ENCODE measurements at places on chromosomes 1 and 21.

DNA sequence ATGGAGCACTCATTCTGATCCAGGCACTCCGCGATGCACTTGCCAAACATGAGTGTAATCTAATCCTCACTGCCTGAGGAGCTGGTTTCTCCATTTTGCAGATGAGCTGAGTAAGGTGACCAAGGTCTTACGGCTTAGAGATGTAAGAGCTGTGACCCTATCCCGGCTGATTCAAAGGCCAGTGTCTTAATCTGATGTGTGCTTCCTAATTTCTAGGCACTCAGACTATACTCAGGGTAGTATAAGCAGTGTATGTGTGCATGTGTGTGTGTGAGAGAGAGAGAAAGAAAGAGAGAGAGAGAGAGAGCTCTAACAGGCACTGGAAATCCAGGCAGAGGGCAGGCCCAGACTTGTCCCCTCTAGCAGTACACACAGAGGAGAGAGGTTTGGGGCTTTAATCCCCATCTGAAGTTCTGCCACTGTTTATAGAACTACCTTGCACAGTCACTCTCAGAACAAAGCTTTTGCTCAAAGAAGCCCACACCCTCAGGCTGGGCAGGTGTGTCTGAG, 188.2 kb downstream of the ZBTB18 start:
- DNase-seq: no peak

- no peak for DNase-seq
Measured at GRCh38 chr1:161226759-161227158, 899 bp downstream of the TOMM40L start.

- DNase-seq: no peak
Measured at GRCh38 chr1:155051342-155051776, 243 bp downstream of the ADAM15 start.

DNA sequence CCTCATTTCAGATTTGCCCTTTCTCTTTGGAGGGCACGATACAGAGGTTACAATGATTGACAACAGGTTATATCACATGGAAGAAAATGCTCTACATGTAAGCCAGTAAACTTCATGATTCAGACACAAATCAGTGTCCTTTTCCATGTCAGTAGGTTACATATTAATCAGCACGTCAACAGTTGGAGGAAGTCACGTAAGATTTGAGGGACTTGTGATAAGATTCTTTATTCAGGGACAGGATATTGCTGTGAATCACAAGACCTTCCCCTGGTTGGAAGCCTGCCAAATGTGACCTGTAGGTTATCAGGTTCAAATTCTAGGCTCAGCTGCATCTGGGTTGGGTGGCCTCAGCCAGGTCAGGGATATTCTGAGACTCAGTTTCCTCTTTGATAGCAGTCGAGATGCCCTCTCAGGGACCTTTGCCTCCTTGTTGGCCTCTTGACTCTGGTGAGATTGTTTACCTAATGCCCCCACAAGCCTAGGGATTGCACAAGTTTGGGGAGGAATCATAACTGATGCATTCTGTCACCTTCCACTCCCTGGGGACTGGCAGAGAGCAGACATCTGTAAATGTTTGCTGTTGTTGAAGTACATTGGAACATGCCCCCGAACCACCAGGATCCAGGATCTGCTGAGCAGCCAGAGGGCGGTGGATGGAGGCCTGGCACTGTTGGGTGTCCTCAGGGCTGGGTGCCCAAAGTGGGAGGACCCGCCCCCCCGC, 31.9 kb downstream of the SERINC2 start:
- no peak for DNase-seq

- no peak for DNase-seq
Measured at GRCh38 chr1:243217349-243217748, 37.7 kb downstream of the CEP170 start.

GRCh38 chr1:191099696-191100095, 622.0 kb upstream of the BRINP3 start:
- no peak for DNase-seq

GRCh38 chr1:43904660-43905551, 28.7 kb upstream of the ARTN start:
- no peak for DNase-seq

DNA sequence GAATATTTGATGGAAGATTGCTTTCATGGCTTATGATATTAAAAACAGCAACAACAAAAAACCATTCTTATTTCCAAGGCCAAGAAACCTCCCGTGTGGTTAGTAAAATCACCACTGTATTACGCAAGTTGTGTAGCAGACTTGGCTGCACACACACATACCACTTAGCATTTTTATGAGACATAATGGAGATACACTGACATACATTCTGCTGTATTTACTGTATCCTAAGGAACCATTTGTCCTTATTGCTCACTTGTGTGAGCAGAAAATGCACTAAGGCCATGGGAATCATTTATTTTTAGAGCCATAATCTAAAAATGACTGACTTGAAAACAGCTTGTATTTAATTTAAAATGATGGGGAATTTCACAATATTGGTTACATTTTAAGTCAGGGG, 584 bp upstream of the C1orf141 start:
- no peak for DNase-seq

DNA sequence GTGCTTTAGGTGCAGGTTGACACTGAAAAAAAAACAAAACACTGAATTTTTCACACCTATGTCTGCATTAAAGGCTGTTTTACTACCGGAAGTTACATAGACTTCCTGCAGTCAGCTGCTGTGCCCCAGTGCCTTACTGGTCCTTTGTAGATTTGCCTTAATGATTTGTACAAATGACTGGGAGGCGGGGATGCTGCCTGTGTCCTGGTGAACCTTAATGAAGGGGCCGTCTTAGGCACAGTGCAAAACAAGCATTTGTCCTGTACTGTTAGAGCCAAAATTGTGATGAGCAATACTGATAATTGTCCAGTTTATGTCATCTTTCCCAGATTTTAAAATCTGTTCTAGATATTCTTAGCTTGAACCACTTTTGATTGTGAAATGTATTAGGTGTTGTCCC, 90.9 kb upstream of the PGD start:
- no peak for DNase-seq

- DNase-seq: no peak
Measured at GRCh38 chr1:153921803-153922075, 1.0 kb downstream of the GATAD2B start.

GRCh38 chr1:93623436-93623835, 58.2 kb downstream of the BCAR3 start:
- no peak for DNase-seq

GRCh38 chr1:56627019-56627635, 18.0 kb upstream of the PRKAA2 start:
- no peak for DNase-seq

DNA sequence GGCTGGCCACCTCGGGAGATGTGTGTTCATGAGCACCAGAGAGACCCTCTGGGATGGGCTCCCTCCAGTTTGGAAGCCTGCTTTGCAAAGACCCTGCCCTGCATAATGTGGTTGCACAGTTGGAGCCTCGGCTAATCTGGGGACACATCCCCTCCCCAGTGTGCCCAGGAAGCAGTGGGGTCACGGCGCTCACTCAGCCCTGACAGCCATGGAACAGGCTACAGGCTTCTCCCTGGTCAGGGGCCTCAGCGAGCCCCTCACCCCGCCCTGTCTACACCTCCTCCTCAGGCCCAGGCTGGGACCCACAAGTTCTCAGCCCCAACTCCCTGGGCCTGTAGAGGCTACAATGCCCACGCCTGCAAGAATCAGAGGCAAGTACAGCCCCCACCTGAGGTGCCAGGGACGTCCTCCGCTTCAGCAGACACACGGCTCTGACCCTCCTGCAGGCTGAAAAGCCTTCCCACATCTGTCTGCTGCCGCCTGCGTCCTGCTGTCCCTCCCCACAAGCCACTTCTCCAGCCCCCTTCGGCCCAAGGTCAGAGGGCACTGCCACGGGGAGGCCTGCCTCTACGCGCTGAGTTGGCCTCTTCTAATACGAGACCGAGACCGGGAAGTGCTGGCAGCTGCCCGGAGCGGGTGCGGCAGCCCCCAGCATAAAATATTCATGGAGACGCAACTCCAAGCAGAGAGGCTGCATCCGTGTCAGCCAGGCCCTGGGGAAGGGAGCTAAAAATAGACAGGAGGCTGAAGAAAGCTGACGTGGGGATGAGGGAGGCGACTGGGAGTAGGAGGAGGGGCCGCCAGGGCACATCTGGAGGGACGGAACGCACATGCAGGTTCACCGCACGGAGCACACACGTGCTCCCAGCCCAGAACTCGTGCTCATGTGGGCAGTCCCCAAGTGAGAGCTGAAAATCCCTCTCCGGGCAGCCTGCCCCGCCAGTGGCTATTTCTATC, 15.2 kb upstream of the GPR153 start:
- no peak for DNase-seq

DNA sequence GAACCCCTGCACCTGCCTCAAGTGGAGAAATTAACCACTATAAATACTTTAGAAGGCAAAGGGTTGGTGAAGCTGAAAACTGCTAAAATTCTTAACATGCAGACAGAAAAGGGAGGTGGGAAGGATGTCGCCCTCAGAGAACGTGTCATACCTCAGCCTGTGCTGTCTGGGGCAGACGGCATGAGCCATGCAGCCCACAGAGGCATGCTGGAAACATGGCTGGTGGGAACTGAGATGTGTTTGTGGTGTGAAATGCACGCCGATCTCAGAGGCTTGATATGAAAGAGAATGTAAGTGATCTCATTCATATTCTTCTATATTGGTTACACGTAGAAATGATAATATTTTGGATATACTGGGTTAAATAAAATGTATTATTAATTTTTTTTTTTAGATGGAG, 16.3 kb downstream of the AGPAT3 start:
- DNase-seq: no peak

- DNase-seq: no peak
Measured at GRCh38 chr1:66704177-66704875, 47.9 kb upstream of the DYNLT5 start.

GRCh38 chr1:913491-914130, 10.1 kb upstream of the SAMD11 start:
- no peak for DNase-seq

DNA sequence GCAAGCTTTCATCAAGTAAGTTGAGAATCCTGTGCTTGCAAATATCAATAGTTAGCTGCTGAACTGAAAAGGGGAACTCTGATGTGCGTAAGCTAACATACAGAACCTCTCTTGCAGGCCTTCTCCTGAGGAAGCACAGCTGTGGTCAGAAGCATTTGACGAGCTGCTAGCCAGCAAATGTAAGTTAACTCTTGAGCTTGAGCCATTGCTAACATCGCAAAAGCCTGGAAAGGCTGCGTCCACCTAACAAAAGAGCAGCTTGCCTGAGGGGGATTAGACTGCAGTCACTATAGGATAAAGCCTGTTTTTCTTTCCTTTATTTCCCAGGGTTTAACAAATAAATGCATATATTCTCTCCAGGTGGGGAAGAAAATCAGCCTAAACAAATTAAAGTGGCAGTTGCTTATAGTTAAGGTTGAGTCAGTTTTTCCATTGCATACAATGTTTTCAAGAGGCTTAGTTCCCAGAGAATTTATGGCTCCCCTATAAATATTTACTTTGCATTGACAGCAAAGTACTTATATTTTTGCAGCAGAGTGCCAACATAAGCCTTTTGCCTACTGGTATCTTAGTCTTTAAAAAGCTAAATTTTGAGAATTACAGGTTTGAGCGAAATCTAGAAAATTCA, 1.5 kb downstream of the RGS2 start:
- no peak for DNase-seq

DNA sequence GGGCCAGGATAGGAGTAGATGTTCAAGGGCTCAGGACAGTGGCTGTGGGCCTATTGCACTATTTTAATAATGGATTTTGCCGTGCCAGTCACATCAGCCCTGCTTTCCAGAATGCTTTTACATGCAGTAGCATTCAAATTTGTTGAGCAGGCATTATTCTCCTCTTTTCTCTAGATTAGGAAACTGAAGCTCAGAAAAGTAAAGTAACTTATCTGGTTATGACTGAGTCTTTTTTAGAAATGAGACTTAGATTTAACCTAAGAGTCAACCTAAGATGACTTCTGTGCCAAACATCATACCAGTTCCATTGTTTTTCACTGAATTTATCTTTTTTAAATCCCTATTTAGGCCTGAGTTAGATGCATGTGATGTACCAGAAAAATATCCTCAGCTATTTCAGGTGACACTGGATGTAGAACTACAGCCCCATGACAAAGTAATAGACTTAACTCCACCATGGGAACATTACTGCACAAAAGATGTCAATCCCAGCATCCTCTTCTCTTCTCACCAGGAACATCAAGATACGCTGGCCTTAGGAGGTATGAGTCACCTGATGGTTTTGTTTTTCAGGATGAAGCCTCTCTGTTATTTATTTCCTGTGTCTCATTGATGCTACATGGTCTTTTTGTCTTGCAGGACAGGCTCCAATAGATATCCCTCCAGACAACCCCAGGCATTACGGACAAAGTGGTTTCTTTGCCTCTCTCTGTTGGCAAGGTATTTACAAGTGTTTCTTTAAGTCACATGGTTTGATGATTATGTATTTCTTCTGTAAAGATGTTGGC, 31.4 kb upstream of the LEPR start:
- DNase-seq: no peak

GRCh38 chr21:41605178-41605933, 97.4 kb upstream of the TMPRSS2 start:
- DNase-seq: no peak

DNA sequence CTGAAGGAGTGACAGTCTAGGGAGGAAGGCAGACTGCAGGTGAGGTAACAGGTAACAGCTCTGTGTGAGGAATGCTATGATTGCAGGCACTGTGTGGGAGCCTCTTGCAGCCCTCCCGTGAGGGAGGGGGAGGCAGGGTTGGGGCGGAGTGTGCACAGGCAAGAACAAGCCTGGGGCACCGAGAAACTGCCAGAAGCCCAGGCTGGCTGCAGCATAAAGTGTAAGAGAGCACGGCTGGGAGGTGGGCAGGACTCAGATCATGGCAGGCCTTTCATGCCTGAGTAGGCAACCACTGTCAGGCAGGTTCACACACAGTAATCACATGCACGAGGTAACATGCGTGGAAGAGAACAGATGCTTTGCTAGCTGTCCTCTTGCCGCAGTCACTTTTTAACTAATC, 11.3 kb upstream of the RHEX start:
- DNase-seq: no peak

DNA sequence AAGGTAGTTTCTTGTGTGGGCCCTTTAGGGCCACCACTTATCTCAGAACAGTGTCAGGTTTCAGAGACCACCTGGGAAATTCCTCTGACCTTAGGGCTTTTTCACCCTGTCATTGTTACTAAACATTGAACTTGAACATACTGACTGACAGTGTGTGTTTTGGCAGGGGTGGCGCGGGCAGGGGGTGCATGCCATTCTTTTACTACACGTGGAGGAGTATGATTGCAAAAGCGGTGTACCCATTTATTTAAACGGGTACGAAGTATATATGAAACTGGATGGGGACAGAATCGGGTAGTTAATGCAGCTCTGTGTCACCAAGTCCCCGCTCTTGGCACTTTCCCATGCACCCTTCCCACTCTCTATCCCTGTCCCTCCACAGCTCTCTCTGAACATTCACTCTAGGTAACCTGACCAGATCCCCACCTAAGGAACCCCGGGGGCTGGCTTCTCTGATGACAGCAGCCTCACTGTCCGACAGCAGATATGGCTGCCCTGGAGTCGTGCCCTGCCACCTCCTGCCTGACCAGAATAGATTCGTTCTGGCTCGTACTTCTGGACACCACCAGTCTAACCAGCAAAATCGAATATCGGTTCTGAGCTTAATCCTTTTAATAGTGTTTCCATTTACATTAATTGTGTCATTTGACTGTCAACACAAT, 51.3 kb downstream of the NFASC start:
- no peak for DNase-seq
